ENCODE measurements at places on chromosomes 16 and 17. TPM values are rescaled to one million over a fixed set of nuclear protein-coding genes. Genes with fewer than 3 reads are reported as not detected.

Gene TM4SF5
- not detected for total RNA-seq

Gene TBC1D3H
- not detected for total RNA-seq

Gene ATAD5
- total RNA-seq, result 31.5 TPM

Gene MYH1
- total RNA-seq, result not detected

Gene UMOD
- not detected for total RNA-seq

Gene TNFSF13
- 3.5 TPM for total RNA-seq

Gene AIPL1
- not detected for total RNA-seq

Gene TSPAN10
- 0.14 TPM for total RNA-seq

Gene HES7
- total RNA-seq, result 1.5 TPM

Gene TP53TG3D
- total RNA-seq, result not detected

Gene GPR139
- not detected for total RNA-seq

Gene USP10
- 177 TPM for total RNA-seq

Gene HDAC5
- total RNA-seq, result 16.1 TPM

Gene ESRP2
- 0.07 TPM for total RNA-seq

Gene TNP2
- not detected for total RNA-seq

Gene MNT
- total RNA-seq, result 29.1 TPM

Gene MYLK3
- 0.23 TPM for total RNA-seq

Gene TPPP3
- not detected for total RNA-seq

Gene PRPSAP2
- 74.0 TPM for total RNA-seq

Gene DHRS7B
- 19.4 TPM for total RNA-seq

All from activated CD4-positive, alpha-beta T cell treated with anti-CD3 and anti-CD28 coated beads, Interleukin-2, amount 10 ng/mL, durations not matched to agents 24 days and 14 days (primary cell).